Glutamatergic neuron (in vitro differentiated cells): ENCODE measurements at places on chromosomes 11 and 22. TPM values are rescaled to one million over a fixed set of nuclear protein-coding genes. Genes with fewer than 3 reads are reported as not detected.

The BARX2 gene
- total RNA-seq, result not detected

- no peak overlapping the region for H3K4me3 ChIP-seq
- H3K4me1 ChIP-seq, result peaks cover 6% of the 10 kb centered on the region
- peaks cover 16% of the 10 kb centered on the region for H3K36me3 ChIP-seq
- no peak overlapping the region for H3K27ac ChIP-seq
- no peak for DNase-seq
- H3K27me3 ChIP-seq, result peaks cover 3% of the 10 kb centered on the region
These were observed 33.6 kb downstream of the TCF20 start for GRCh38 chr22:42236848-42237247.

DNA sequence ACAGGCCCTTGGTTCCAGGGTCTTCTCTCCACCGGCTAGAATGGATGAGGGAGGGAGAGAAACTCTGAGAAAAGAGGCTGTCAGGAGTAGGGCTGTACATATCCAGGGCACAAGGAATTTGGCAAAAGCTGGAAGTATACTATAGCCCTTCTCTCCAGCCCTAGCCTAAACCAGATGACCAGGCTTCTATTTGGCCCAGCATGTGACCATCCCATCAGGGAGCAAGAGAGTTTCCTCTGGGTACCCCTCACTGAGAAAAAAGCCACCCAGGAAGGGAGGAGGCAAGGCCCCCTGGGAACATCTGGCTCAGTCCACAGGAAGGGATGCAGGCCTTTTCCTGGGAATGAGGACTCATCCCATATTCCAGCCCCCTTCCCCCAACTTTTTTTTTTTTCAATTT, 8.3 kb downstream of the CD44 start:
- H3K4me3 ChIP-seq, result no peak overlapping the region
- DNase-seq, result no peak
- peaks cover 1% of the 10 kb centered on the region for H3K27me3 ChIP-seq
- H3K27ac ChIP-seq, result no peak overlapping the region

DNA sequence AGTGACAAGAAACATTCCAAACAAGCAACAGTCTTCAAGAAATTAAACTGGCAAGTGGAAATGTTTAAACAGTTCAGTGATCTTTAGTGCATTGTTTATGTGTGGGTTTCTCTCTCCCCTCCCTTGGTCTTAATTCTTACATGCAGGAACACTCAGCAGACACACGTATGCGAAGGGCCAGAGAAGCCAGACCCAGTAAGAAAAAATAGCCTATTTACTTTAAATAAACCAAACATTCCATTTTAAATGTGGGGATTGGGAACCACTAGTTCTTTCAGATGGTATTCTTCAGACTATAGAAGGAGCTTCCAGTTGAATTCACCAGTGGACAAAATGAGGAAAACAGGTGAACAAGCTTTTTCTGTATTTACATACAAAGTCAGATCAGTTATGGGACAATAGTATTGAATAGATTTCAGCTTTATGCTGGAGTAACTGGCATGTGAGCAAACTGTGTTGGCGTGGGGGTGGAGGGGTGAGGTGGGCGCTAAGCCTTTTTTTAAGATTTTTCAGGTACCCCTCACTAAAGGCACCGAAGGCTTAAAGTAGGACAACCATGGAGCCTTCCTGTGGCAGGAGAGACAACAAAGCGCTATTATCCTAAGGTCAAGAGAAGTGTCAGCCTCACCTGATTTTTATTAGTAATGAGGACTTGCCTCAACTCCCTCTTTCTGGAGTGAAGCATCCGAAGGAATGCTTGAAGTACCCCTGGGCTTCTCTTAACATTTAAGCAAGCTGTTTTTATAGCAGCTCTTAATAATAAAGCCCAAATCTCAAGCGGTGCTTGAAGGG, 6.0 kb downstream of the MALAT1 start:
- no peak for DNase-seq
- H3K27me3 ChIP-seq, result peaks cover 24% of the 10 kb centered on the region
- peaks cover 23% of the 10 kb centered on the region for H3K4me1 ChIP-seq
- peak overlapping the region; percentile 84 for H3K27ac ChIP-seq
